Activated T-helper 1 cell treated with anti-CD3 and anti-CD28 coated beads, Interleukin-2, amount 50 U/mL, for 16 hours (primary cell): ENCODE measurements at places on chromosomes 4 and X.

GRCh38 chr4:8191136-8191747, 7.8 kb upstream of the SH3TC1 start:
- no peak for DNase-seq

GRCh38 chr4:187478292-187479140, 517.1 kb upstream of the ZFP42 start:
- DNase-seq = no peak

GRCh38 chr4:11312389-11312788, 116.3 kb downstream of the HS3ST1 start:
- no peak for DNase-seq

- DNase-seq = no peak
Observed at GRCh38 chrX:31298916-31299315, 227.1 kb upstream of the FTHL17 start.

GRCh38 chr4:113952452-113953029, 26.9 kb downstream of the ARSJ start:
- DNase-seq = no peak
